AG09319 (cell line): ENCODE measurements at places on chromosomes 1 and 21.

- DNase-seq = no peak
These were observed 21.9 kb downstream of the SYT2 start for GRCh38 chr1:202688401-202688800.

DNA sequence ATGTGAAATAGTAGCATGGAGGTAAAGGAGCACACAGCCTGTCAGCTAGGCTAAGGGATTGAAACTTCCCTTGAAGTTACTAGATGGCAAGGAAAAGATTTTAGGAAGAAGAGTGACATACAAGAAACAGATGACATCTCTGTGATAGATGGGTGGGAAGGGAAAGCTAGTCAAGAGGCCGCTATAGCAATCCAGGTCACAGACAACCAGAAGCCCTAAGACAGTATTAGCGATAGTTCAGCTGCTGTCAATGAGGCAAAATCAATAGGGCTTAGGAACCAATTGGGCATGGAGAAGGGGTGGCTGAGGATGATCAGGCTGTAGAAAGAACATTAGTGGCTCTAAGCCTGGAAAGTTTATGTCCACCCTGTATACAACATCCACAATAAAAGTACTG is 111.1 kb downstream of the GLUL start:
- no peak for DNase-seq

DNA sequence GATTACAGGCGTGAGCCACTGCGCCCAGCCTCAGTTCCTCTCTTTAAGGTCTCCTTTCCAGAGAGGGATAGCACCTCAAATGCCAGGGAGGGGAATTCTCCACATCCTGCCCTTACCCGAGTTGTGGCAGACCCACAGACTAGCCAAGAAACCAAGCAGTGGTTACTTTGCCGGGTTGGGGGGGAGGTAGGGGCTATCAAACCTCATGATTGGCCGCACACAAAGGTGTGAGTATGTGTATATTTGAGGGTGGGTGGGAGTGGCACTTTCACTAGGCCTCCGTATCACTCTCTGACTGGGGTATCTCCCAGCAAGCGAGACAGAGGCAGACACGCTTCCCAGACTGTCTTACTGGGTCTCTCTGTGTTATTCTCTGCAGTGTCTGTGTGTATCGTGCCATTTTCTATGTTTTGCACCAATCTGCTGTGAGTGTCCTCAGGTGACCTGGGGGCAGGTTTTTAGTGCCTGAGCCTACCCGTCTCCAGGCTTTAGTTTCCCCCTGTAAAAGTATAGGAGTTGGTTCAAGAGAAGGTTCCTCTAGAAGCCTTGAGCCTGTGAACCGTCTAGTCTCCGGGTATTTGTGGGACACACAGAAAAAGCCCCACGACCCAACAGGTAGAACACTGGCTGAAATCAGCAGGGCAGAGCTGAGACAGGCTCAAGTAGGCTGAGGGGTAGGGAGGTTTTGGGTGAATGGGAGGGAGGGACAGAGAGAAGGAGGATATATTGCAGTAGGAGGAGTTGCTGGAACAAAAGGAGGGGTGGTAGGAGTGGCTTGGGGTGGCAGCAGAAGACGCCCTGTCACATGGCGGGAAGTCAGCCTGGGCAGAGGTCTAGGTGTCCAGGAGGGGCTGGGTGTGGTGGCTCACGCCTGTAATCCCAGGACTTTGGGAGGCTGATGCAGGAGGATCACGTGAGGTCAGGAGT is 10.3 kb downstream of the LMNA start:
- no peak for DNase-seq

GRCh38 chr1:67608661-67609576 is 76.1 kb upstream of the GADD45A start:
- DNase-seq = no peak

GRCh38 chr1:211469113-211469512 is 22.8 kb downstream of the RD3 start:
- DNase-seq = no peak

DNA sequence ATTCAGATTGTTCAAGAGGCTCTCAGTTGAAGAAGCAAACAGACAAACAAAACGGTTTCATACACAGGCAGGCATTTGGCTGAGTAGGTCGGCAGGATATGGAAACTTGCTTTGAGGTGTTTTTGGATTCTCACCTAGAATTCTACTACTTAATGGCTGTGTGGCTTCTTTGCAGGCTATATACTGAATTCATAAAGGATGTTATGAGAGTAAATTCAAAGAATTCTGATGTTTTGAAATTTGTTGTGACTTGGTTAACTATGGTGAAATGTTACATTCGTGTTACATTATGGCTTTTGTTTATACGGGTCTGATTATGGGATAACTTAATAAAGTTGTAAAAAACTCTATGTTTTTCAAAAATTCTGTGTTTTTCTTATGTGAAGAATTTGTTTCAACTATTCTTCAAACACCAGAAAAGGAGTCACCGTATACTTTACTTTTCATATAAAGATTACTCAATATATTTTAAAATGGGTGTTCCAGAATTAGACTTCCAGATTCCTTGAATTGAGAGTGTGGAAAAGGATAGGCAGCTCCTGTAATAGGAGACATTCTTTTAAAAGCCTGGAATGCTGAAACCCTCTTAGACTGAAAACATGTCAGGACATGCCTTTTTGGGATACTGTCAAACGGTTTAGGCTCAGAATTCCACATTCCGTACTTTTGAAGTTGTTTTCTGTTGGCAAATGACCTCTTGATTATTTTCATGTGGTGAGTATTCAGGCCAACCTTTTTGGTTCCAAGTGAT is 8.2 kb upstream of the IRF2BP2 start:
- peak; percentile 88 for DNase-seq

- no peak for DNase-seq
These were observed 124.8 kb downstream of the DISC1 start for GRCh38 chr1:231751415-231751814.

DNA sequence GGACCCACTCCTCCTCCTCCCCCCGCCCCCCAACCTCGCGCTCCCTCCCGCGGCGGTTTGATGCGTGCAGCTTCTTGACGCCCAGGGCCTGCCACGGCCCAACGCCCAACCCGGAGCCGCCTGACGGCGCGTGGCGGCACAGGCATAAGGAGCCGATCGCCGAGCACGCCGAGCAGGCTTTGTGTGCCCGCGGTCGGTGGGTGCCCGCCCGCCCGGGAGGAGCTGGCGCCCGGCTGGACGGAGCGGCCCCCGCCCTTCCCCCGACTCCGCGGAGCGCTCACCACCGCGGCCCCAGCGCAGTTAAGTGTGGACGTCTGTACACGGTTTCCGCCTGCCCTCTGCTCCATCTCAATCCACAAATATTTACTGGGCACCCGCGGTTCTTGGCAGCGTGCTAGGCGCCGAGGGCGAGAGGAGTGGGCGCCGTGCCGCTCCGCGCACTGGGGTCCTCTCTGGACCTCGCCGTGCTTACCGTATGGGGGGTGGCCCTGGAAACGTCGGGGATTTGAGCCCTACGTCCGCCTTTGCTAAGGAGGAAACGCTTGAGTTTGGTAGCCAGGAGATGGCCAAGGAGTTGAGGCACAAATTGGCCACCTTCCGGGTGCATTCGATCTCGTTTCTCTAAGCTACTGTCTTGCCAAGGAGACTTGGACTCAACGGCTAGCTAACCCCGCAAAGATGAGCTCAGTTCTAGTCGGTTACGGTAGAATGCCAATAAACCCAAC is 444 bp upstream of the HDGF start:
- DNase-seq = peak; percentile 92

GRCh38 chr1:184367427-184368038 is 19.3 kb upstream of the C1orf21 start:
- DNase-seq = no peak

- DNase-seq = no peak
These were observed 15.1 kb downstream of the FALEC start for GRCh38 chr1:150530491-150531159.
